ENCODE measurements at places on chromosomes 16 and 17.

DNA sequence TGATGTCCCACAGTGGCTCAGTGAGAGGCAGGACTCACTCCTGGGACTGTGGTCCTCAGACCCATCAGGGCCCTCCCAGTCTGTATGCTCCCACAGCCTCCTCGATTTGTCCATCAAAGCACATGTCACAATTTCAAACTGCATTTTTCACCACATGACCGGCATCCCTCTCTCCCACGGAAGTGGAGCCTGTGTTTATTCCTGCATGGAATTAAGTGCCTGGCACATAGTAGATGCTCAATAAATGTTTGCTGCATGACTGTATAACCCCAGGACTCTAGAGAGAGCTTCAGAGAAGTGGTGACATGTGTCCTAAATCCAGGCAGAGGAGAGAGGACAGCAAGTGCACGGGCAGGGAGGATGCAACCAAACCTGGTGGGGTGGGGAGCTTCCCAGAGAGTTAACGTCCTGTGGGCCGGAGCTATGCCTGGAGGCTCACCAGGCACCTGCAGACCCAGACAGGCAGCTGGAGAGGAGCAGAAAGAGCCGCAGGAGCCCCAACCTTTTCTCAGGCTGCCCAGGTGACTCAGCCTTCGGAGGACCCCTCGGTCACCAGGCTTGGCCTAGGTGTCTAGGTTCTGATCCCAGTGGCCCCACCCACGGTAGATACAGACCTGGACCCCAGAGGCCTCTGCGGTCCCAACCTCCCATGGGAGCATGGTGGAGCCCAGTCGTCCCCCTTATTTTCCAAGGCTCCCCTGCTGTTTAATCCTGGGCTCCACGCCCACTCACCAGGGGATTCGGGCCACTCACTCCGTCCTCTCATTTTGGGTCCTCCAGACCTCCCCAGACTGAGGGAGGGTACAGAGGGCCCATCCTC lies 5.8 kb downstream of the CDH5 start:
- DNase-seq, result no peak

GRCh38 chr16:55390630-55391237 lies 66.7 kb downstream of the IRX6 start:
- DNase-seq, result no peak

GRCh38 chr16:57651344-57652333 lies 16.5 kb upstream of the ADGRG3 start:
- DNase-seq, result no peak

DNA sequence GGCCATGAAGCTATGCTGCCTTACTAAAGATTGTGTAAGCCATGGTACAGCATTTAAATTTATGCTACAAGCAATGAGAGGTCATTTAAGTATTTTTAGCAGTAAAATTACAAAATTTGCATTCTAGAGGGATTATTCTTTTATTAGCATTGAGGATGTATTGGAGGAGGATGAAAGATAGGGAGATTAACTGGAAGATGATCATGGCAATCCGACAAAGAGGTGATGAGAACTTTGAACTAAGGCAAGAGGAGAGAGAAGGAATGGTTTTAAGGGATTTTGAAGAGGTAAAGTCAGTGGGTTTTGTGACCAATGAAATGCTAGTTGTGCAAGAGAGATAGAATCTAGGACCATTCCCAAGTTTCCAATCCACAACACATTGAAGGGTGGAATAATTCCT lies 129.9 kb downstream of the SNX11 start:
- no peak for DNase-seq

GRCh38 chr16:84986102-84986501 lies 25.2 kb downstream of the ZDHHC7 start:
- DNase-seq, result no peak

GRCh38 chr17:44722254-44722653 lies 13.8 kb downstream of the DBF4B start:
- DNase-seq, result no peak

DNA sequence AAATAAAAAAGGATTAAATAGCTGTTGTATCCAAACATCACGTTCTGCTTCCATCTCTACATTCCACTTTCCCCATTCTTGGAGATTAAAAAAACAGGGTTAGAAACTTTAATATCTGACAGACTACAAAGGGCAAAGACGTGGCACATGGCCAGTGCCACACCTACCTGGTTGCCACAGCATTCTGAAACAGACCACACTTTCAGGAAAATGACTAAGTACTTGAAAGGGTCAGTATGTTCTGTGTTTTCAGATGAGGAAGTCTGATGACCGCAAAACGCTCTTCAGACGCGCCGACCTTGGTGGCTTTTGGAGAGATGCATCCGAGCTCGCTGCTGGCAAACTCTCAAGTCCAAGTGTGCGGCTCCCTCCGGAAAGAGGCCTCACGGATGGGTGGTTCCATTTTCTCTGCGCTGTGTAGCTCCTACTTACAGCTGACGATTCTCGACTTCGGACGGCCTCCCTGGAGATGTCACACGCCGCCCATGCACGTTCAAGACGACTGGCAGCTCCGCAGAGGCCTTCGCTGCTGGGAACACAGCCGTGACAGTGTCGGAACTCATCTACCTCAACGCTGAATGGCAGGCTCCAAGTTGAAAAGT lies 15.5 kb downstream of the MAP1LC3B start:
- DNase-seq, result no peak

DNA sequence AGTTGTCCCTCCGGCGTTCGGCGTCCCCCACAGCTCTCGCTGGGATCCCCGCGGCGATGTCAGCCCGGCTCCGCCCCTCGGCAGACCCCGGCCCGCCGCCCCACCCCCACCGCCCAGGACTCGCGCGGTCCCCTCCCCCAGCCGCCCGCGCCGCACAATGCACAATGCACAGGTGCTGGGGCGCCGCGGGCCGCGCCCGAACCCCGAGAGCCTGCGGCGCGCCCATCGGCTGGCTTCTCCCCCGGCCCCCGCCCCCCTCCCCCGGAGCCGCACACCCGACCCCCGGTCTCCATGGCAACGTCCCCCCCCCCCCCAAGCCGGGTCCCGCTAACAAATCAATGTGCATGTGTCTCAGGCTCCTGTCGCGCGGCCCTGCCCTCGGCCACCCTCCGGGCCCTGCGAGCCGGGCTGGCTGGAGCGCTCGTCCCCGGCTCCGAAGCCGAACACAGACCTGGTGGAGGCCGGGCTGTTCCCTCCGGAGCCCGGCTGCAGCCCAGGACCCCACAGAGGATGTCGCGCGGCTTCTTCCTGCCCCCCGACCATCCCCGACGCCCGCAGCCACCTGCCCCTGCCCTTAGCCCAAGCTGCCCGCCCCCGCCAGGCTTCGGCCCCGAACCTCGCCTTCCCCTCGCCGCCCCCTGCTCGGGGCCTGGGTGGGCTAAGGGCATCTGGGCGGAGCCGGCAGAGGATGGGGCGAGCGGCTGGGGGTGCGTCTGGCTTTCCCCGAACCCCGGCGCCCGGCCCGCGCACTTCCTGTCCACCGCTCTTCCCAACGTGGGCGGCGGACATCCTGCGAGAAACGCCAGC lies 818 bp upstream of the CBX8 start:
- no peak for DNase-seq

DNA sequence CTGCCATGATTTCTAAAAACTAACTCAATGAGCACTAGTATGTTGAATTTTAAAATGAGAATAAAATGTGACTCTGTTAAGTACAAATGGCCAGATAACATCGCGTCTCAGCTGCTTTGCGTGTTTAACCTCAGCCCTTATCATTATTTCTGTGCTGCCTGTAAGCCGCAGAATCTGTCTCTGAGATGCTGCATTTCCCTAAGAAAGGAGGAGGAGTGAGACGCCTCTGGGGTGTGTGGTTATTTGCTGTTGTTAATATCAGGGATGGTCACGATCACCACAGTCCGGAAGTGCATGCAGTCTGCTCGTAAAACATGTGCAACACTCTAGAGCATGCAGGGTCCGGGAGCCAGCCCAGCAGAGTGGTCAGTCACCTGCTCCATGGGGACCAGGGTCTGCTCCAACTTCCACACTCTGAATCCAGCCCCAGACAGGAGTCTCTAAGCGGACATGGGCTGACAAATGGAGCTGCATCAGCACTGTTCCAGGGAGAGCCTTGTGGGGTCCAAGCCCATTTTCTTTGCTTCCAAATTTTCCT lies 342.5 kb downstream of the MAF start:
- DNase-seq, result no peak

- no peak for DNase-seq
Observed at GRCh38 chr16:31127182-31127581, 8.3 kb downstream of the PRSS8 start.

DNA sequence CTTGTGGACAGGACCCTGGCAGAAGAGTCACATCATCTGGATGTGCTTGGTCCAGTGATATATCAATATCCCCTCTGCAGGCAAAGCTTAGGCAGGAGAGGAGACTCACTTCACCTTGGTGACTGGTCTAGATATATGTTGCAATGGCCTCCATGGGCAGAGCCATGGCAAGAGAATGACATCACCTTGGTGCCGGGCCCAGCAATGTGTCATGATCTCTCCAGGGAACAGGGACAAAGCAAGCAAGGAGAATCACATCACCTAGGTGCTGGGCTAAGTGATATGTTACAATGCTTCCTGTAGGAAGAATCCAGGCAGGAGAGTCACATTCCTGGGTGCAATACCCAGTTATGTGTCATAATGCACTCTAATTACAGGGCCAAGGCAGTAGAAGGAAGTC lies 2106.2 kb downstream of the TP53TG3F start:
- no peak for DNase-seq

GRCh38 chr17:9151091-9151490 lies 129.8 kb downstream of the NTN1 start:
- no peak for DNase-seq

- no peak for DNase-seq
Observed at GRCh38 chr17:6753006-6753445, 2.8 kb upstream of the XAF1 start.

GRCh38 chr16:13866073-13866472 lies 53.9 kb upstream of the ERCC4 start:
- DNase-seq, result no peak

DNA sequence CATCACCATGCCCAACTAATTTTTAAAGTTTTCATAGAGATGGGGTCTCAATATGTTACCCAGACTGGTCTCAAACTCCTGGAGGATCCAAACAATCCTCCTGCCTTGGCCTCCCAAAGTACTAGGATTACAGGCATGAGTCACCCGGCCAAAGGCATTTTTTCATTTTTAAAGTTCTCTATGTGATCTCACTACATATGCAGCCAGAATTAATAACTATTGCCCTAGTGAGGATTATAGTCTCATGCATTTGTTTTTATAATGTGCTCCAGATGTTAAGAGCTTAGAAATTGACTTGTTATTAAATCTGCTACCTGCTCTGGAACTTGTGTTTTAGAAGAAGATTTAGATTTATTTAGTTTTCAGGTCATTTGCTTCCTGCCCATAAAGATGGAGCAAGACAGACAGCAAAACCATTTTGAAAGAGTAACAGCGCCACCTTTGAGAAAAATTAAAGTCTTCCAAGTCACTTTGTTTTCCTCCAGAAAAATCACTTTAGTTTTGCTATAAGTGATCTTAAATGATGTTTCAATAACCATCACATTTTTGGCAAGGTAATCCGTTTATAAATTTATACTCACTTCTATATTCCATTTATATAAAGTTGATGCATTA lies 79.5 kb downstream of the CA4 start:
- no peak for DNase-seq

DNA sequence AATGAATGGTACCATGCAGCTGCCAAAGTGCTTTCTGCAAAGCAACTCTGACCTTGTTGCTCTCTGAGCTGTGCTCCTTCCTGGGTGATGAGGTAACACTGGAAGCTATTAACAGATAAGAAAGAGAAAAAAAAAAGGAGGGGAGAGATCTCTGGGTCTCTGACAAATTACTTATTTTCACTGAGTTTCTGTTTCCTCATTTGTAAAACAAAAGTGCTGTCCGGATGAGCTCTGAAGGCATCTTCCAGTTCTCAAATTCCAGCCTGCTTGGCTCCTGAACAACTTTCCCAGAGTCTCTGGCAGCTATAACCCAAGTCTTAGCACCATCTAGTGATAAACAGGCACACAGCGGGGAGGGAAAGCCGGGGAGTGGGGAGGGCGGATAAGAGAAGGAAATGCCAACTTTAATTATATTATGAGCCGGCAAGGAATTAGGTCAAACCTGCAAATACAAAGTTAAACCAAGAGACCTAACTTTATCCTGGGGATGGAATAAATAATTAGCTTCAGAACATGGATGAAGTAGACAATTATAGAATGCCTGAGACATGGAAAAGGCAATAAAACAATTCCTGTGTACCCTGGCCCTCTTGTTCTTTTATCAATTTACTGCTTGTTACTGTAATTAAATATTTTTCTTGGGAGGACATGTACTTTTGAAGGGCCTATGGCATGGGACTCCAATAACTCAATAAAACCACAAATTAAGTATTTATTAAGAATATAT lies 61.3 kb upstream of the KIFC3 start:
- no peak for DNase-seq

All from NCI-H1436 treated with DMSO at 0.1 percent for 48 hours (cell line).